Osteocyte (in vitro differentiated cells): ENCODE measurements at places on chromosomes 3 and 15. TPM values are rescaled to one million over a fixed set of nuclear protein-coding genes. Genes with fewer than 3 reads are reported as not detected.

Gene FBXO40
- not detected in 2 replicates for total RNA-seq

Gene GP5
- 0.10 TPM in 1 of 2 replicates, not detected in the other for total RNA-seq

Gene AMT
- 8.0 and 9.4 TPM in 2 replicates for total RNA-seq

- DNase-seq = no peak
These were observed 73.7 kb downstream of the CCNL1 start for GRCh38 chr3:157086060-157086750.

DNA sequence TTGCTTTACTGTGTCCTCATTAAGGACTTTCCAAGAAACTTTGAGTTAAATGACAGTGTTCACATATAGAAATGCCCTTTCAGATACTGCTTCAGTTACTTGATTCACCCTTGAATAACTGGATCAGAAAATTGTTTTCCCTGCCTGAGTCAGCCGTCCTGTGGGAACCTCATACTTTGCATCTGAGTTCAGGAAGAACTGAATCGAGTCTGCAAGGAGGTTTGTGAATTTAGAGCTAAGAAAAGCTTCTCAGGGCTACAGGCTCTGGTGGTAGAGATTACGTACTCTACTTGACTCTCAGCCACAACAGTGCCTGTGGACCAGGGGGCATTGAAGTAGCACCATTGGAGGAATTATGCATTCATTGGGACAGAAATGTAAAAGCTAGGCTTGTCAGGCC is 252.4 kb upstream of the C2CD4B start:
- DNase-seq = no peak

DNA sequence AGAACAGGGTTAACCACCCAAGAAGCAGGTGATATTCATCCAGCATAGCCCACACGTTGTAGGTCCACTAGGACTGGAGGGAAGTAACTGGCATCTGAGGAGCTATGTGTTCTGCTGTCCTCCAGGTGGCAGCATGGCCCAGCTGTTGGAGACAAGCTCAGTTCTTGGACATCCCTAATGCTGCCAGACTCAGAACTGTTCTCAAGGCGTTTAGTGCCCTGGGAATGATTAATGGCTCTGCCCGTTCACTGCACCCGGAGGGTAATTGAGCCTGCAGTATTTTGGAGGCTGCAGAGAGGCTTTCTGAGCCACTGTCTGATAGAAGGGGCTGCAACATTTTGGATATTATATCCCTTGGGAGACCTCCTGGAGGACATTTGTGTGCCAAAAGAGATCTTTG is 521.3 kb upstream of the SEMA6D start:
- peak; percentile 90 for DNase-seq

- DNase-seq = no peak
These were observed 308.5 kb upstream of the PROK2 start for GRCh38 chr3:72093270-72093991.

DNA sequence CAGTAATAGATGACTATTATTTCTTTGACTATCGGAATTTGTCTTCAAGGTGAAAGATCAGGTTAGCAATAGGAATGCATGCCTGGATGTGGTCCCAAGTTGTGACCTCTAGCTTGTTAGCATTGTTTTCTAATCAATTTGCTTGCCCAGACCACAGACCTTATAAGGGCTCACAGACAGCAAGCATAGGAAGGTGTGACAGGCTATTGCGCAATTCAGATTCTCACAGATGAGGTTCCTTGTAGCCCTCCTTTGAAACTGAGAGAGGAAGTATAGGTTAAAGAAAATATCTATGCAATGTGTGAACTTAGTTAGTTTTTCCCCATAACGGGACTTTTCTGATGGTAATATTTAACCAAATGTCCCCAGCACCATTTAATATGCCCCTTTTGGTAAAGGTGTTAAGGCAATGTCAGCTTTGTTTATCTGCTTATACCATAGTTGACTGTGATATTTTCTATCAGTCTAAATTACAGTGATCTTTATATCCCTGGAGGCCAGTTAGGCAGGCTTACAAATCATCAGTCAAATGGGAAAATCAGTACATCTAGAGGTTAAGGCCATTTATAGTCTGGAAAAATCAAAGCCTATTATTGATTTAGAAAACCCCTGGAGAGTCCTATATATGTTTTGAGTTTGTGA is 168.1 kb upstream of the MBNL1 start:
- DNase-seq = no peak

- DNase-seq = no peak
These were observed 10.7 kb upstream of the CNTN6 start for GRCh38 chr3:1082108-1082507.

GRCh38 chr3:72234391-72234790 is 449.4 kb upstream of the PROK2 start:
- no peak for DNase-seq
